ENCODE measurements at places on chromosomes 11 and 22. TPM values are rescaled to one million over a fixed set of nuclear protein-coding genes. Genes with fewer than 3 reads are reported as not detected.

TSGA10IP gene
- not detected for total RNA-seq

- H3K4me1 ChIP-seq: no peaks in the 10 kb centered on the region
- no peaks in the 10 kb centered on the region for H3K36me3 ChIP-seq
- no peak overlapping the region for H3K4me3 ChIP-seq
- no peaks in the 10 kb centered on the region for H3K27me3 ChIP-seq
- H3K27ac ChIP-seq: no peak overlapping the region
Observed at GRCh38 chr22:20166703-20167102, 15.8 kb upstream of the CCDC188 start.

BEST1 gene
- total RNA-seq: 3.5 TPM

DAGLA gene
- total RNA-seq: 8.9 TPM

ATP5MG gene
- total RNA-seq: 68.1 TPM

DNA sequence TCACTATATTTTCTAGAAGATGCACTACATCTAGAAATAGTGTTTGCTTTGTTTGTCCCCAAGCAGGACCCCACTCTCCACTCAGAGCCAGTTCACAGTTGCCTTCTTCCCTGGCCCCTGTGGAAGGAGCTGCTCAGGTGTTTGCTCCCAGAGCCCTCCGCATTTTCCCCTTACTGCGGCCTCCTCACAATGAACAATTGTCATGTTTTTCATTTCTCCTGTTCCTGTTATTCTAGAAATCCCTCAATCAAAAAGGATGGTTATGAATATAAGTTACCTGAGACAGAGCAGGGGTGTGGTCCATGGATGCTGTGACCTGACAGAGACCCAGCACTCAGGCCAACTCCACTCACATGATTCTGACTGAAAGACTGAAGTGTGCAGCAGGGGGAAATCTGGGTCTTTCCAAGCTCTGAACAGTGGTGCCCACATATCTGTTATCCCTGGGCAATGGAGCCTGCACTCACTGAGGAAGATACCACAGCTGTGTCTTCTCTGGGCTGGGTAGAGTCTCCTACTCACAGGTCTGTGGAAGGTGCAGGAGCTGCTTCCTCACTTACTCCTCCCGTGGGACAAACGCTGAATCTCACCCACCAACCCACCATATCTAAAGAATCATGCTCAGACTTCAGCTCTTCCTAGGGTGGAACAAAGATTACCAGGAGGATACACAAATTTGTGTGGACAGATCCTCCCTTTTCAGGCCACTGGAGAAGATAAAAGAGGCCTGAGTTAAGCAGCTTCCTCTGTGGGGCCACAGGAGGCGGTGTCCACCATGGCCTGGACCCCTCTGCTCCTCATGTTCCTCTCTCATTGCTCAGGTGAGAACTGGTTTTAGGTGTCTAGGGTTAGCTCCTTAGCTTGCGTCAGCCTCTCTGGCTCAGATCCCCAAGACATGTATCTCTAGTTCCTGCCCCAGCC, 87.1 kb upstream of the TOP3B start:
- H3K36me3 ChIP-seq: no peaks in the 10 kb centered on the region
- H3K4me3 ChIP-seq: no peak overlapping the region
- no peak overlapping the region for H3K27ac ChIP-seq
- no peak for DNase-seq

GRCh38 chr11:18012122-18012905, 533 bp downstream of the SERGEF start:
- no peaks in the 10 kb centered on the region for H3K4me1 ChIP-seq
- H3K4me3 ChIP-seq: peak overlapping the region; percentile 81
- peak; percentile 30 for DNase-seq
- peak overlapping the region; percentile 66 for H3K27ac ChIP-seq

RFPL3 gene
- total RNA-seq: not detected

- H3K4me1 ChIP-seq: no peaks in the 10 kb centered on the region
- no peak overlapping the region for H3K27ac ChIP-seq
- no peaks in the 10 kb centered on the region for H3K36me3 ChIP-seq
- no peak for DNase-seq
- H3K27me3 ChIP-seq: peaks cover 3% of the 10 kb centered on the region
Observed at GRCh38 chr11:128707681-128708080, 13.8 kb downstream of the FLI1 start.

GRCh38 chr11:92911478-92911877, 58.0 kb upstream of the MTNR1B start:
- H3K27ac ChIP-seq: no peak overlapping the region
- H3K4me1 ChIP-seq: no peaks in the 10 kb centered on the region
- H3K36me3 ChIP-seq: no peaks in the 10 kb centered on the region
- H3K4me3 ChIP-seq: no peak overlapping the region
- no peak for DNase-seq

LRRN4CL gene
- 1.1 TPM for total RNA-seq

DNA sequence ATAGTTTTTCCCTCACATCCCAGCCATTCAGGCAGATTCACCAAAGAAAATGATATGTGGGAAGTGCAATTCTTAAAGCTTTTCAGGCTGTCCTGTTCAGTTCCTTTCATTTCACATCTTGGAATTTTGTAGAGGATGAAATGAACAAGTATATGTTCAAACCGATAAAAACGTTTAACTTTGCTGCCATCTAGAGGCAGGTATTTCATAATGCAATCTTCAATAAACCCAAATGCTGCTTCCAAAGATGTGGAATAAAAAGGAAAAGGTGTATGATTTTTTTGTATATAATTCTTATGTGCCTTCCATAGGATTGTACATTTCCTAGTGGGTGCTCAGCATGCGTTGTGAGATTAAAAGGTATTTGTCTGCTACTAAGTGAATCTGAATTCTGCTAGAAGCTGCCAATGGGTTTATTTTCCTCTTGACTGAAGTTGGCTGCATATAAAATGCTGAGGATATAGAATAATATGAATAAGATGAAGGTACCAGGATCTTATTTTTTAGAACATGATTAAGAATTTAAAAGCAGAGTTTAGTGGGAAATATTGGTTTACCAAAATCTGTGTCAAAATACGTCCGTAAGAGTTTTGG, 199.3 kb downstream of the PGR start:
- no peaks in the 10 kb centered on the region for H3K4me1 ChIP-seq
- no peak overlapping the region for H3K27ac ChIP-seq
- no peaks in the 10 kb centered on the region for H3K36me3 ChIP-seq
- H3K4me3 ChIP-seq: no peak overlapping the region
